COLO829 (cell line): ENCODE measurements at places on chromosomes 7 and 10.

GRCh38 chr10:33152146-33152545 is 182.3 kb downstream of the NRP1 start:
- DNase-seq: no peak

DNA sequence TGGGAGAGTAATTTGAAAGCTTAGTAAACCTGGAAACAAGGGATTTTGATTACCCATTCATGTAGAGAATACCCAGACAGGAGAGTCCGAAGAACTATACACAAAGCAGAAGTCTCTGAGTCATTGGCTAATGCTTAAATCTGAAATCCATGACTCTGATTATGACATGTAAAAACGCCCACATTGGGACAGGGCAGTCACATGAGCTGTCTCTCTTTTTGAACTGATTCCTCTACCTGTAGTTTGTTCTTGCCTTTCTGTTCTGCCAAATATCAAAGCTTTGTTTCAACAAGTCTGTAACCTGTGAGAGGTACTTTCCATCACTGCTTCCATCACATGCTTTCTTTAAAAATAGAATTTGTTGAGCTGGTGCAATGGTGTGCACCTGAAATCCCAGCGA is 4.3 kb upstream of the GPNMB start:
- peak; percentile 32 for DNase-seq

- DNase-seq: no peak
Measured at GRCh38 chr7:92609921-92610518, 19.8 kb upstream of the FAM133B start.

DNA sequence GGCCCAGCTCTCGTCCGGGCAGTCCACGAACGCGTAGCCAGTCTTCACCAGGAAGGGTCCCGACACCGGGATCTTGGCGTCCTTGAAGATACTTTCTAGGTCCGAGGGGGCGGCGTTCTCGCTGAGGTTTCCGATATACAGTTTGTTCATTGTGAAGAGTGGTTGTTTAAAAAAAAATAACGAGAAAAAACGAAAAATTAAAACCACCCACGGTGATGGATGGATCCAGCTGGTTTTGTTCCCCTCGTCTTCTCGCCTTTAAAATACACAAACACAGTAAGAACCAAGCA is 385 bp downstream of the IGF2BP3 start:
- no peak for DNase-seq

GRCh38 chr7:149422914-149423301 is 38.0 kb downstream of the ZNF777 start:
- no peak for DNase-seq

DNA sequence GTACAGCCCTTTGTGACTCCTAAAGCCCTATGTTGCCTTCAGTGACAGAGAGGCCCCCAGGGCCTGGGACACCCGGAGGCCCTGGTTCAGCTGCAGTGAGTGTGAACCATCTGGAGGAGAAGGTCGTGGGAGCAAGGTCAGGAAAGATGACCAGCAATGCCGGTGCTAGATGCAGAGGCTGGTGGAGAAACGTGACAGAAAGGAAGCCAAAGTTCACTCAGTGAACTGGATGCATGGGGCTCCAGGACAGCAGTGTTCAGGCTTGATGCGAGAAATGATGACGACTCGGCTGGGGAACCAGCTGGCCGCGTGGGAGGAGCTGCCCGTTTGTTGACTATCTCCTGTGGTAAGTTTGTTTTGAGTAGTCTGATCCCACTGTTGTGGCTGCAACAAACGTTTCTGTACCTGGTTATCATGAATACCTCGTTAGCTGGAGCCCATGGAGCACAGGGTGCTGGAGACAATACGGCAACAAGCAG is 54.1 kb upstream of the MKRN1 start:
- no peak for DNase-seq

DNA sequence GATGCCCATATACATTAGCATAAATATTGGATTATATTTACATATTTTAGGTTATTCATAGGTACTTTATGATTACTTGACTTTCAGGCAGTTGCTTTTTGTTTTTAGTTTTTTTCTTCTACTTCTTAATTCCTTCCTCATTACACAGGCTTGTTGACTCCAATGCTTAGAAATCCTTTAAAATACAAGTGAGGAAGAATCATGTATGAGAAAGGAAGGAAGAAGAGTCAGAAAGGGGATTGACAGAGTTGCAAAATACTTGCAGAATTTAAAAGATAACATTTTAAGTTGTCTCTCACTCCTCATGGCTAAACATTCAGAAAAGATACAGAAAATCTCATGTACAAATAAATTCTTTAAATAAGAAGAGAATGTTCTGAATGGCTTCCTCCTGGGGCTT is 61.9 kb downstream of the ATXN7L1 start:
- DNase-seq: no peak
